Nucleus accumbens (tissue), 56 donors: ENCODE measurements at places on chromosomes 16 and 17.

DNA sequence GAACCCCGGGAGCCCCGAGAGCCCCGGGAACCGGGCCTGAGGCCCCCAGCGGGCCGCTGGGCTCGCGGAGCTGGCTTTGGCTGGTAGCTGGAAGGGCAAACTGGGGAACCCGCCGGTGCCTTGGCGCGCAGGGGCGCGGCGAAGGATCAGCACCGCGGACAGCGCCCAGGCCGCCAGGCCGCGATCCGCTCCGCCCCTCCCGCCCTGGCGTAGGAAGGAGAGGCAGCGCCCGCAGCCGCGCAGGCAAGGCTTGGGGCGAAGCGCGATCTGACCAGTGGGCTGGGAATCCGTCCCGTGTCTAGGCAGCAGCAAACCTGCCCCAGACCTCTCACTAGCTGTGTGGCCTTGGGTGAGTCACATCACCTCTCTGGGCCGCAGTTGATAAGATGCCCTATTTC lies 331 bp upstream of the CCDC92B start:
- peak; percentile 10 for DNase-seq

DNA sequence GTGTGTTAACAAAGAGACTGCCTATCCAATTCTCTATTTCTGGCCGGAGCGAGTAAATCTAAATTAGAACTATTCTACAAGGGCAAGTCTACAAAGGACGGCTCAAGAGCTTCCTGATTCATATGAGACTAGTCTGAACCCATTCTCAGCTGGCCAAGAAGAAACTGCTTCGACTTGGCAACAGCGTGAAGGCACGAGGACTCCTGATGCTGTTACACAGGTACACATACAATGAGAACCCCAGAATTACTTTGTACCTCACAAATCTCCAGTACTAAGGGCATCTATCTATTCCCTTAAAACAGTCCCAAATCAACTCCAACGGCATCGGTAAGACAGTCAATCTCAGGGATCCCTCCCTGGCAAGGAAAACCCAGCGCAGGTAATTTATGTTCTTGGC lies 1.5 kb downstream of the CRK start:
- DNase-seq: no peak

DNA sequence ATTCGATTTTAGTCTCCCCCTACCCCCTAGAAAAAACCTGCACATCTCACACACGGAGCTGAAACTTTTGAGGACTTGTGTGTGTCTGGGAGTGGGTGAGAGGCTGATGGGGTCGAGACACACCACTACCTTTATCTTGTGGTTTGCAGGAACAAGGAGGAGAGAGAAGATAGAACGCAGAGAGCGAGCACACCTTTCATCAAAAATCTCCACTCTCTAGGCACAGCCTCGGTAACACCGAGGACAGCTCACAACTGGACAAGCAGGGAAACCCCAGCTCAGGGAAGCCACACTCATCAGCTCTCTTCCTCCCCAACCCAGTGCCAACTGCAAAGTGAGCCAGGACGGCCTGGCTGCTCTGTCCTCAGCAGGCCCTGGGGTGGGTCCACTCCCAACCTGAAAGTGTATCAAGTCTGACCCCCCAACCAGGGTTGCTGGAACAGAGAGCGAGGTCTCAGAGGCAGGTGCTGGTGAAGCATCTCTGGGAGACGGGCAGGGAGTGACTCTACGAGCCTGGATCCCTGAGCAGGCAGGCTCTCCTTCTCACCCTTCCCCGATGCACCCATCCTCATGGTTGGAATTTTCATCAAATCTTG lies 5.2 kb upstream of the GHDC start:
- no peak for DNase-seq

- no peak for DNase-seq
These were observed 442.6 kb upstream of the HSBP1 start for GRCh38 chr16:83365166-83365565.

- DNase-seq: no peak
These were observed 1.9 kb upstream of the SLC5A2 start for GRCh38 chr16:31480851-31481536.

DNA sequence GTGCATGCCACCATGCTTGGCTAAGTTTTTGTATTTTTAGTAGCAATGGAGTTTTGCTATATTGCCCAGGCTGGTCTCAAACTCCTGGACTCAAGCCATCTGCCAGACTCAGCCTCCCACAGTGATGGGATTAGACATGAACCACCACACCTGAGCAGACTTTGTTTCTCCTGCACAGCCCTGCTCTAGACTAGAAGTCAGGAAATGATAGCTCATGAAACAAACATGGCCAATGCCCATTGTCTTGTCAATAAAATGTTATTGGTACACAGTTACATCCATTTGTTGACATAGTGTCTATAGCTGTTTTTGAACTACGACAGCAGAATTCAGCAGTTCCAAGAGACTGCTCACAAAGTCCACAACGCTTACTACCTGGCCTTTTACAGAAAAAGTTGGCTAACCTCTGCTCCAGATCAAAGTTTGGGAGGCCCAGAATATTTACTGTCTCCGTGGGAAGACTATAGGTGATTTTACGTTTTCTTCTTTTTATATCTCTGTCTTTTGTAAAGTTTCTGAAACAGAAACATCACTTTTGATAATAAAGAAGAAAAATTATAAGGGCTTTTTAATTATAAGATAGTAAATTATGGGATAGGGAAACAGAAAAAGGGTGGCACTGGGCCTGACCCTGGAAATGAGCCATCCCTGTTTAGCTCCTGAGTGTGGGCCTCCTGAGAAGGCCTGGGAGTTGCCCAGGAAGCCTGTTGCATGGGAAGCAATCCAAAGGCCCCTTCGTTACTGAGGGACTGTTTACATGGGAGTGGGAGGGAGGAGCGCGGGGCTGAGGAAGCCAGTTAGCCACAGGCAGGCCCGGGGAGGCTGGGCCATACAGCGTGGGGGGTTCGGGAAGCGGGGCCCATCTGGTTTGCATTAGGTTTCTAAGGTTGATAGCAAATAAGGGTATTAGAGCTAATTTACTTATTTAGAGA lies 201.5 kb downstream of the IRF8 start:
- no peak for DNase-seq

- DNase-seq: no peak
These were observed 77.0 kb upstream of the RPH3AL start for GRCh38 chr17:429589-429988.
